ENCODE measurements at places on chromosomes 6 and 20. TPM values are rescaled to one million over a fixed set of nuclear protein-coding genes. Genes with fewer than 3 reads are reported as not detected.

DNA sequence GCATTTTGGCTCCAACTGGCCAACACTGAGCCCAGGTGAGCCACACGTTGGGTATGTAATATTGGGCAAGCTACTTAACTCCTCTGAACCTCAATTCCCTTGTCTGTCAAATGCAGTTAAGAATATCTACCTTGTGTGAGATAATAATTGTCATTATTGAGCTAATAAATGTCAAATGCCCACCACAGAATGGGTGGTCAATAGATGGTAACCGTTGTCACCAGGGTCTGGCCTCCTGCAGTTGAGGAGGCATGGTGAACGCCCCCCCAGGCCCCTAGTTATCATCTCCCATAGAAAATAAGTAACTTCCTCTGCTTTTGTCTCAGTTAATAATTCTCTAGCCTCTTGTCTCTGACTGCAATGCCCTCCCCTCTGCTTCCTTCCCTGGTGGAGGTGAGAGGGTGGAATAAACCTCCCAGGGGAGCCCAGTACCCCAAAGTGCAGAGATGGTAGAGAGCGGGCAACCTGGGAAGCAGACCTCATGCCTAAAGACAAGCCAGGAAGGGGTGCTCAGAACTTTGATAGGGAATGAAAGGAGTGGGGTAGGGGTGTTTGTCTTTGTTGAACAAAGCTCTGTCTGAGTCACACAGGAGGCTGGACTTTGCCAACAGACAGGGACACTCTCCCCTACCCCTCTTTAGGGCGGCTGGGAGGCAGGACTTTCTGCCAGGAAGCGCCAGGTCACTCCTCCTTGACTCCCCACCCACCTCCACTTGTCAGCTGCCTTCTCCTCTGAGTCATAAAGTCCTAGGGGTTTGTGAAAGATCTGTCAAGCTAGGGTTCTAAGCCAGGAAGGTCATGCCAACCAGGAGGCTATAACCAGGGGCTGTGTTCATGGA lies 1.3 kb upstream of the UNC5CL start:
- DNase-seq, result no peak

DNA sequence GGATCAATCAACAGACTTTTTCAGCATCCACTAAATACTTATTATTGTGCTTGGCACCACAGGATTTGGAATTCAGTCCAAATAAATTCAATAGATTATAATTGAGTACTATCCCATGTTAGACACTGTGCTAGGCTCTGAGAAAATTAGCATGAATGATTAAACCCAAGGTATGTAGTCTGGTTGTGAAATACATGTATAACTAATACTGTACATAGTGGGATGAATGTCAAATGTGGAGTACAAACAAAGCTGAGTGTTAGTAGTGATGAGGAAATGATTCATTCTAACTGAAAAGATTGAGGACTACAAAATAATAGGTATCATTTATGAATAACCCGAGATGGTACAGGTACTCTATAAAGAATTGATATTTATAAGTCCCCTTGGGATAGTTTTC lies 111.9 kb upstream of the FLRT3 start:
- DNase-seq, result no peak

DNA sequence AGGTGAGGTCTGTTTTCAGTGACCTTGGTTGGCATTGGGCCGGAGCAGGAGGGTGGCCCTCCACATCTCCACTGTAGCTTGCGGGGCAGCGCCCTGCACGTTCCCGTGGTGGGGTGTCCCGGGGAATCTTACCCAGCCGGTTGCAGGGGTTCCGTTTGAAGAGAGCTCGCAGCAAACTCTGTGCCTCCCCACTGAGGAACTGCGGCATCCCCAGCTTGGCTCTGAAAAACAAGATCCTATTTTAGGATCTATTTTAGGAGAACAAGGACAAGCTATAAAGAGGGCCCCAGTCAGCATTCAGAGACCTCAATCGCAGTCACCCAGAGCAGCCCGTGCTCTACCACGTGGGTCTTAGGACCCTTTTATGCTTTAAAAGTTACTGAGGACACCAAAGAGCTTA lies 97.8 kb downstream of the RAMACL start:
- no peak for DNase-seq

GRCh38 chr20:34951652-34952051 lies 4.0 kb downstream of the GSS start:
- no peak for DNase-seq

DNA sequence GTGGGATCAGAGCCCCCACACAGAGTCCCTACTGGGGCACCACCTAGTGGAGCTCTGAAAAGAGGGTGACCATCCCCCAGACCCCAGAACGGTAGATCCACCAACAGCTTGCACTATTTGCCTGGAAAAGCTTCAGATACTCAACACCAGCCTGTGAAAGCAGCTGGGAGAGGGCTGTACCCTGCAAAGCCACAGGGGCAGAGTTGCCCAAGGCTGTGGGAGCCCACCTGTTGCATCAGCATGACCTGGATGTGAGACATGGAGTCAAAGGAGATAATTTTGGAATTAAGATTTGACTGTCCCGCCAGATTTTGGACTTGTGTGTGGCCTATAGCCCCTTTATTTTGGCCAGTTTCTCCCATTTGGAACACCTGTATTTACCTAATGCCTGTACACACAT lies 260.4 kb downstream of the TBX18 start:
- no peak for DNase-seq

DNA sequence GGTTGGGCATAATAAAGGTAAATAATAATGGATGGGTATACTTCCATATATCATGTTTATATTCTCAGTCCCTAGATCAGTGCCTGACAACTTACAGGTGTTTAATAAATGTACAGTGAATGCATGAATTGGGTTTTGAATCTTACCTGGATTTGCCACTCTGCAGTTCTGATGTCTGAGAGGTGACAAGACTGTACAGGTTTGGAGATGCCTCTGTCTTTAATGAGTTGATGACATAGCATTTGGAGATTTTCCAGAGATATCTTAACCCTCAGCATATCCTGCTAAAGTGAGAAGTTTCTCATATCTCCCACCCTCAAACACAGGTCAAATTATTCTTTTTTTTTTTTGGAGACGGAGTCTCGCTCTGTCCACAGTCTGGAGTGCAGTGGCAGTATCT lies 2.2 kb downstream of the ANKS1A start:
- DNase-seq, result no peak

GRCh38 chr6:160949531-160949930 lies 42.0 kb upstream of the MAP3K4 start:
- no peak for DNase-seq

- DNase-seq, result no peak
These were observed 532.6 kb downstream of the CBLN4 start for GRCh38 chr20:55472704-55473103.

DNA sequence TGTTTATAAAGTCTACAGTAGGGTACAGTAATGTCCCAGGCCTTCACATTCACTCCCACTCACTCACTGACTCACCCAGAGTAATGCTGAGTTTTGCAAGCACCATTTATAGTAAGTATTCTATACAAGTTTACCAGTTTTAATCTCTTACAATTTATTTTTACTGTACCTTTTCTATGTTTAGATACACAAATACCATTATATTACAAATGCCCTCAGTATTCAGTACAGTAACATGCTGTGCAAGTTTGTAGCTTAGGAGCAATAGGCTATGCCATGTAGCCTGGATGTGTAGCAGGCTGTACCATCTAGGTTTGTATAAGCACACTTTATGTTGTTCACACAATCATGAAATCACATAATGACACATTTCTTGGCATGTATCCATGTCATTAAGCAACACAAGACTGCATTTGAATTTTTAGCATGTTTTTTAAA lies 673.6 kb downstream of the CD109 start:
- DNase-seq, result no peak

DNA sequence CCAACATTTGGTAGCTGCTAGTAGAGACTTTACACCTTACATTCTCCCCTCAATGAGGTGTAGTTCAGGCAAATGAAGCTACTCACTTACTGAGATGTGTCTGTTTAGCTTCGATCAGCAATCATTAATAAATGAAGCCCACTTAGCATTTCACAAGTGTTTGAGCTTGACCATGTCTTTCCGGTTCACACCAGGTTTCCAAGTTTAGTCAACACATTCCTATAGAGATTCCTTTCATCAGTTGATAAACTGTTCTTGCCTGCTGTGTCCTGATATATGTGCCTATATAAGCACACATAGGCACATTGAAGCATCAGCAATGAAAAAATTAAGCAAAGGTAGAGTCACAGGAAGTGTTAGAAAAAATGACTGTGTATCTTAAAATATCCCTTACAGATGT lies 150.0 kb downstream of the BTBD3 start:
- DNase-seq, result no peak

DNA sequence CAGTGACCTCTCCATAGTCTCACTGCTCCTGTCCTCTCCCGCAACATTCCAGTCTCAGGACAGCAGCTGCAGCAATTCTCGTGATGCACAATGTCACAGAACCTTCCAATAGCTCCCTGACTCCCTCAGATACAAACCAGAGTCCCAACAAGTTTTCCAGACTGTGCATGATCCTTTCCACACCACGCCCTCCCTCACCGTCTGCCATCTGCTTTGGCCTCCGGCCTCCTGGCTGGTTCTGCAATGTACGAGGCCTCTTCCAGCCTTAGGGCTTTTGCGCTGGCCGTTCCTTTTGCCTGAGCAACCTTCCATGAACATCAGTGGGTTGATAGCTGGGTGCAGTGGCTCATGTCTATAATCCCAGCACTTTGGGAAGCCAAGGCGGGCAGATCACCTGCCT lies 9.6 kb downstream of the FNDC1 start:
- no peak for DNase-seq

DNA sequence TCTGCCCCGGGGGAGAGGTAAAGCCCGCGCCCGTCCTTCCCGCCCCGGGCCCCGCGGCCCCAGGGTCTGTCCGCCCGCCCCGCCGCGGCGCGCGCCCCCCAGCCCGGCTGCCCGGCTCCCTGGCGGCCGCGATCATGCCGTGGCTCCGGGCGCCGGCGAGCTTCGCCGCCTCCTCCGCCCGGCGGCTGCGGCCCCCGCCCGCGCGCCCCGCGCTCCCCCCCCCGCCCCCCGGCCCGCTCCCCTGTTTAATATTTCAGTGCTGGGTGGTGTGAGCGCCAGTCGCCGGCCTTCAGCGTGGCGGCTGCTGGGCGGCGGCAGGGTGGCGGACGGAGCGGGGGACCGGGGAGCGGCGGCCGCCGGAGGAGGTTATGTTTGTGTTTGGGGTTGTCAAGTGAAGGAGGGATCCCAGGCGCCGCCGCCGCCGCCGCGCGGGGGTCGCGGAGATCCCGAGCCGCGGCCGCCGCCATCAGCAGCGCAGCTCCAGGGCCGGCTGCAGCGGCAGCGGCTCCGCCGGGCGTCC lies at the start of gene HIVEP1:
Gene HIVEP1 (plus strand): TSS at position 275 of the 520 bp plus-strand sequence. CDS start 3,317 bp downstream, outside the sequence.
- no peak for DNase-seq

DNA sequence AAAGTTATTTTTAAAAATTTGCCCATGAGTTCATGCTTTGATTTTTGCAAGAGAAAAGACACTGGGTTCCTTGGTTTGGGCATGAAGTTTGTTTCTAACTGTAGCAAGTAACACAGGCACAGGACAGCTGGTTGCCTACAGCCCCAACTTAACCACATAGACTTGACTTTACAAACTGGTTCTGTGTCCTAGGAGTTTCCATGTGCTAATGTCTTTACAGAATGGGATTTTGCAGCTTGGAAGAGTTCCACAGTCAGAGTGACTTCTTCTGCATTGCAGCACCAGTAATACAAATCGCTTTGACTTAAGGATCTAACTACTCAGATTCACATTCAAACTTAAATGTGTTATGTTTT lies 44.3 kb downstream of the OR2B2 start:
- DNase-seq, result no peak

GRCh38 chr20:41645372-41645771 lies 27.2 kb upstream of the CHD6 start:
- DNase-seq, result no peak

GRCh38 chr6:125451750-125452149 lies 150.0 kb upstream of the HDDC2 start:
- DNase-seq, result no peak

DNA sequence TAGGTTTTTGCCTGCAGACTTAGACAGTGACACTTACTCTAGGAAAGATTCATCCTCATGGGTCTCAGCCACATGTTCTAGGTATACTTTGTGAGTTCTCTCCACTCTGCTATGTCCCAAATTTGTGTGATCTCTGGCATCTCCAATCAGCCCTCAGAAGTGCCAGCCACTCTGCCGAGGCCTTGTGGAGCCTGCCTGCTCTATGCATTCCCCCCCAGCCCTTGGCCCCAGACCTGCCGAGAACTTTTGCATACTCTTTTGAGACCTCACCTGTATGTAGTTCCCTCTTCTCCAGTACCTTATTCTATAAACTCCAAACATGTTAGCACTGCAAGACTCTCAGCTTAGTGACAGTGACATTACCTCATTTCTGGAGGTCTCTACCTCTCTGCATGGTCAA lies 2170.5 kb upstream of the DEFB115 start:
- DNase-seq, result no peak

BAG2 gene
- 3.7 TPM for total RNA-seq

ARMH2 gene
- not detected for total RNA-seq

PLEKHG1 gene
- 7.3 TPM for total RNA-seq

ABHD16A gene
- 48.2 TPM for total RNA-seq

FILIP1 gene
- 4.5 TPM for total RNA-seq

DAAM2 gene
- 14.0 TPM for total RNA-seq

SLC22A2 gene
- 1.1 TPM for total RNA-seq

ZNF165 gene
- total RNA-seq, result 0.62 TPM

TSPYL1 gene
- 205 TPM for total RNA-seq

All from occipital lobe (tissue), 3 donors.